ENCODE measurements at places on chromosomes 5 and 9. TPM values are rescaled to one million over a fixed set of nuclear protein-coding genes. Genes with fewer than 3 reads are reported as not detected.

TIGD6 gene
- 4.6 TPM for polyA plus RNA-seq

LCN9 gene
- 21.6 TPM for polyA plus RNA-seq

PTPN3 gene
- 7.7 TPM for polyA plus RNA-seq

UIMC1 gene
- 12.6 TPM for polyA plus RNA-seq

NOTCH1 gene
- 5.3 TPM for polyA plus RNA-seq

DNA sequence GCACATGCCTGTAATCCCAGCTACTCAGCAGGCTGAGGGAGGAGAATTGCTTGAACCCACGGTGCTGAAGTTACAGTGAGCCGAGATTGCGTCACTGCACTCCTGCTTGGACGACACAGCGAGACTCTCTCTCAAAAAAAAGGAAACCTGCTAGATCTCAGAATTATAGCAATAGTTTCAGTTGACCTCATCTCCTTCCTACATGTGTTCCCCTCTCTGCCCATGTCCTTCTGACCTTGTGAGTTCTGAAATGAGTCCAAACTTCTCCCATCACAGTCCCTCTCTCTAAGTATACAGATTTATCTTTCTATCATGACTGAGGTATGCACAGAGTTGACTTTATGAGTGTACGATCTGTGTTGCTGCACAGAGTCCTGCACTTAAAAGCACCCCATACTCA, 44.6 kb upstream of the SHOC1 start:
- DNase-seq: peak; percentile 29

DNA sequence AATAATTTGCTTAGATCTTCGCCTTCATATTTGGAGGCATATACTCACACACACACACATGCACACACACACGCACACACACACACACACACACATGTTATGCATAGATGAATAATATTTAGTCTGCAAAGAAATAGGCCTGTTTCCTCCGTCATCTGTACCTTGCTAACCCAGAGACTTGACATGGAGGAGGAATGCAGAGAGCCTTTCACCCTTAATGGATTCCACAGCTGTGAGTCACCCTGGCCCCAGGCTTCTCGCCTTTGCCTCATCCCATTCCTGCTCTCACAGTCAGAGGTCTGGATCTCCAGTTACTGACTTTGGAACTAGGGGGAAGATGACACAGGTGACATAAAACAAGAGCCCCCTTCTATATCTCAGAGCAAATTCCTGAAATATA, 29.7 kb downstream of the ZNF462 start:
- peak; percentile 89 for DNase-seq

GRCh38 chr5:6886866-6887265, 173.6 kb downstream of the TENT4A start:
- DNase-seq: no peak

- no peak for DNase-seq
These were observed 69.8 kb downstream of the ADAMTS2 start for GRCh38 chr5:179275381-179275878.

DNA sequence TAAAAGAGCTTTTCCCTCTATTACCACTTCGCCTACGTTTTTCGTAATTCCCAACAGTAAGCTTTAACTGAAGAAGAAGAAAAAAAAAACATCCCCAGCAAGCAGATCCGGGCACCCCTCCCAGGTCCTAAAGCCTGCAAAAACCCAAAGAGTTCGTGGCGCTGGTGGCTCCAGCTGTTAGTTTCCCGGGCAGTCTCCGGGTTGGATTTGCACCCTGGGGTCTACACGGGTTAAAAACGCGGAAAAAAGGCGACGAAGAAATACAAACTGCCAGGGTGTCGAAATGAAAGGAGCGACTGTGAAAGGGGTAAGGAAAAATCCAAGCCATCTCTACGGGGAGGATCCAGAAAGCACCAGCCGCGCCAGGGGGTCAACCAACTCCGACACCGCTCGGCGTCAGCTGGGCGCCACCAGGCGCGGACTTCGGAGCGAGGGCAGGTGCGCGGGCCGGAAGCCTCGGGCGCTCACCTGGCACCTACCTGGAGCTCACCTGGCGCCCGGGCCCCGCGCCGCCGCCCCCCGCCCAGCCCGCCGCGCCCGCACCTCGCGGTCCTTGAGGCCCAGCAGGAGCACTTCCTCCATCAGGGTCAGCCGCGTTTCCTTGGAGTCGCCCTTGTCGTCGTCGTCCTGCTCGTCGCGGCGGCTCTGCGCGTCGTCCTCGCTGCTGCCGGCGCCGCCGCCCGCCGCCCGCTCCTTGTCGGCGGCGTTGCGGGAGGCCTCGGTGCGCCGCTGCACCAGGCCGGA, 680 bp downstream of the GOLPH3 start:
- DNase-seq: peak; percentile 79

DNA sequence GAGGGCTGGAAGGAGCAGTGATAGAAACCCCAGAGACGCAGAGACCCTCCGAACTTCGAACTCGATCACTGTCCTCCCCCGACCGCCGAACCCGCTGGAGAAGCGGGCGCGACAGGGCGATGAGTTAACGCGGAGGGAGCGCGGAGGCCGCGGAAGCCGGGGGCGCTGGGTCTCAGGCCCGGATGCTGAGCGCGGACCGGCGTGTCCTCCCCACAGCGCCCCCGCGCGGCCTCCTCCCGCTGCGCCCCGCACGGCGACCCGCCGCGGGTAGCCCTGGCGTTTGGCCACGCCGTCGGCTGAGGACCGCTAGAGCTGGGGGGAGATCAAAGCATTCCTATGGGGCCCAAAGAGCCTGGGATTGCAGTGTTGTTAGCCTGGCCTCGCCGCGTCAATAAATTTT, 7.7 kb upstream of the DMRT2 start:
- no peak for DNase-seq

- no peak for DNase-seq
These were observed 89.1 kb upstream of the PPP2R2B start for GRCh38 chr5:146967646-146968045.

DNA sequence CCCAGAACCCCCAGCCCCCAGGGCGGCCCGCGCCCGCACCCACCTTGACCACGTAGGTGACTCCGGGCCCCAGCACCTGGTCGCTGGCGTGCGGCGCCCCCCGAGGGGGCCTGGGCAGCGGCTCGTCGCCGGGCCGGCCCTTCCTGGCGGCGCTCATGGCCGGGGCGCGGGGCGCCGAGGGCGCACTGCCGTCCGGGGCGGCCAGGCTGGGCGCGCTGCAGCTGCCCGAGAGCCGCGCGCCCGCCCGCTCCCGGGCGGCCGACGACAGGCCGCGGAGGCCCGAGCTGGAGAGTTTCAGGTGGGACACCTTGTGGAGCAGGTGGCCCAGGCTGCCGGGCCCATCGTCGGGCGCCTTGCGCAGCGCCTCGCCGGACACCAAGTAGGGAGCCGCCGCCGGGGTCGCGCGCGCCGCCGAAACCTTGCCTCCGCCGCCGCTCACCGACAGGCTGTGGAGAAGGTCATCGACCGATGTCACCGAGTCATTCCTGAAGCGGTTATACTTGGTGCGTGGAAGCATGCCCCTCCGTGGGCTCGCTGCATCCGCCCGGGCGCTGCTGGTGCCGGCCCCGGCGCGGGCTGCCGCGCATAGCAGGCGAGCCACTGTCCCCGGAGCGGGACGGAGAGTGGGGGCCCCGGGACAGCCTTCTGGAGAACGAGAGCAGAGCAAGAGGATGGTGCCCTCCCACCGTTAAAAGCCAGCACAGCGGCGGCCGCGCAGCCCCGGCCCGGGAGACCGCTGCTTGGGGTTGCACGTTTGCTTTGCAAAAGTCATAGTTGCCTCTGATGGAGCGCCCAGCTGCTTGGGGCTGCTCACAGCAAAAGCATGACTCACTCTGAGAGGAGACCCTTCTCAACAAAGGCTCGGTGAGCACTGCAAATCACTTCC, at the start of gene SHC3:
Gene SHC3 (minus strand): TSS at position 875 of the 886 bp plus-strand sequence. CDS start 358 bp downstream, at position 517.
- DNase-seq: peak; percentile 23

- DNase-seq: no peak
These were observed 139.9 kb upstream of the GAS1 start for GRCh38 chr9:87087197-87087596.

DNA sequence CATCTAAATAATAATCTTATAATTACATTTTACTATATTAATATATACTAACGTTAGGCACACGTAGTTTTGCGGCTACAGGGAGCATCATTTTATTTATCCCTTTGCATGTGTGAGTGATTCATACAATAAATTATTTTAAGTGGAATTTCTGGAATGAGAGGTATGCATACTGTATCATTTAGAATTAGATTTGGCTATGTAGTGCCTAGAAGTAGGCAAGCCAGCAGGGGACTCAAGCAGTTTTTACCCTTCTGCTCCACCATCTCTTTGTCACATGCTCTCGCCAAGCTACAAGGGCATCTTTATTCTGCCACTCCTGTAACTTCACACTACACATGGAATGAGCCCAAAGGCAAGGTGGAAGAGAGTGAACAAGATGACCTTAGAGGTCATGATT, 60.8 kb downstream of the MEGF10 start:
- no peak for DNase-seq

- no peak for DNase-seq
These were observed 106.8 kb downstream of the CCDC192 start for GRCh38 chr5:127810017-127810416.

DNA sequence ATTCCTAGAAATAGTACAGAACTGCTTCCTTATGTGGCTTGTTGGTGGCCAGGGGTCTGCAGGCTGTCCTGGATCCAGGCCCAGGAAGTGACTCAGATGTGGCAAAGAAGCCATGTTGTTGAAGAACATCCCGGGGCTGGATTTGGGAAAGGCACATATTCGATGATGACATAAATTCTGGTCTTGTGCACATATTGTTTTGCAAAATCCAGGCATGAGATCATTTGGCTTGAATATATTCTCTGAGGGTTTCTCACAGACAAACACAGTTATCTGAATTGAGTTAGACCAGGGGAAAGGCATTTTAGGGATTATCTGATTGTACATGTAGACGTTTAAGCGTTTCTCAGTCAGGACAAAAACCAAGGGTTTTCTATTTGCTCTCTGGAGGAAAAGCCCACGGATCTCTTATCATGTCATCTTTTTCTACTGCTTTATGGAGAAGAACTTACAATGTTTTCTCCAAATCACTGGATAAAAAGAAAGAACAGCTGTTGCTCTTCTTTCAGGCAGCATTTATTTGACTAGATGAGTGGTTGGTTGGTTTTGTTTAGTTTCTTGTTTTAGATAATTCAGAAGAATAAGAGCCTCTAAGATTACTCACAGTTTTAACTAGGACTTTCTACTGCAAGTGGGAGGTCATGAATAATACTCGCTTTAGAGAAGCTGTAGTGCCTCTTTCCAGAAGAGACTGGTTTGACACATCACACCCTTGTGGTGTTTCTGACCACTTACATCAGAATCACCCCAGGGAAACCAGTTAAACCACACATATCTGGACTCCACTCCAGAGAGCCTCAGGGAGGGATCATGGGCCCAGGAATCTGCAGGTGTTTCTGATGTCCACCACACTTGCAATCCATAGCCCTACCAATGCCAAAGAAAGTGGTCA, 29.5 kb upstream of the LHFPL2 start:
- peak; percentile 55 for DNase-seq

DNA sequence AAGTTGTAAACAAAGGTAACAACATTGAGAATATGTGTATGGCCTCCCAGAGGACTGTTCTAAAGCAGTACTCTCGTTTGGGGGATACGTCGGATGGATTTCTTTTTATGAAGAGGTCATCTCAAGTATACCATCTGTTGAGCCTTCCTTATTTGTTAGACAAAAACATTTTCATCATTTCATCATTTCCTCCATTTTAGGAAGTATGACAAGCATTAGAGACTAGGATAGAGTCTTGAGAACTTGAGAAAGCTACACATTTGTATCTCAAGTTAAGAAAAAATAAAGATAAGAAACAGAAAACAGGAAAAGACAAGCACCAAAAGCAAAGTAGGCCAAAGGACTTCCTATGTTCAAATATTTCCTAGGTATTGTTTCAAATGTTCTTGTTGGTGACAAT, 307.0 kb downstream of the EFNA5 start:
- DNase-seq: no peak

DNA sequence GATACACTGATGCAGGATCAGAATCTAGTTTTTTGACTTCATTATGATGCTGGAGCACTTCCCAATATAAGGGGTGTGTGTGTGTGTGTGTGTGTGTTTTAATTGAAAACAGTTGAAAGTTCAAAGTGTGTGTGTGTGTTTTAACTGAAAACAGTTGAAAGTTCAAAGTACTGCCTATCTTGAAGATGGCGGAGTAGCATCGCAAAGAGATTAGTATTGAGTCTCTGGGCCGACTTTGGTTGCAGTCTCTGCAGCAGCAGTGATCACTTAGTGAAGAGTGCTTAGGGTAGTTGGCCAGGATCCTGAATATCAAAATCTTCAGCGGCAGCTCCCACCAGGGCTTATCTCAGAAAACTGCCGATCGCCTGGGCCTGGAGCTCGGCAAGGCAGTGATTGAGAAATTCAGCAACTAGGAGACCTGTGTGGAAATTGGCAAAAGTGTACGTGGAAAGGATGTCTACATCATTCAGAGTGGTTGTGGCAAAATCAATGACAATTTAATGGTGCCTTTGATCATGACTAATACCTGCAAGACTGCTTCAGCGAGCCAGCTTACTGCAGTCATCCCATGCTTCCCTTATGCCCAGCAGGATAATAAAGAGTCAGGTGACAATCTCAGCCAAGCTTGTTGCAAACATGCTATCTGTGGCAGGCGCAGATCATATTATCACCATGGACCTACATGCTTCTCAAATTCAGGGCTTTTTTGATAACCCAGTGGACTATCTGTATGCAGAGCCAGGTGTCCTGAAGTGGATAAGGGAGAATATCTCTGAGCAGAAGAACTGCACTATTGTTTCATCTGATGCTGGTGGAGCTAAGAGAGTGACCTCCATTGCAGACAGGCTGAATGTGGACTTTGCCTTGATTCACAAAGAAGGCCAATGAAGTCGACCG, 7.3 kb upstream of the SCAI start:
- no peak for DNase-seq

DNA sequence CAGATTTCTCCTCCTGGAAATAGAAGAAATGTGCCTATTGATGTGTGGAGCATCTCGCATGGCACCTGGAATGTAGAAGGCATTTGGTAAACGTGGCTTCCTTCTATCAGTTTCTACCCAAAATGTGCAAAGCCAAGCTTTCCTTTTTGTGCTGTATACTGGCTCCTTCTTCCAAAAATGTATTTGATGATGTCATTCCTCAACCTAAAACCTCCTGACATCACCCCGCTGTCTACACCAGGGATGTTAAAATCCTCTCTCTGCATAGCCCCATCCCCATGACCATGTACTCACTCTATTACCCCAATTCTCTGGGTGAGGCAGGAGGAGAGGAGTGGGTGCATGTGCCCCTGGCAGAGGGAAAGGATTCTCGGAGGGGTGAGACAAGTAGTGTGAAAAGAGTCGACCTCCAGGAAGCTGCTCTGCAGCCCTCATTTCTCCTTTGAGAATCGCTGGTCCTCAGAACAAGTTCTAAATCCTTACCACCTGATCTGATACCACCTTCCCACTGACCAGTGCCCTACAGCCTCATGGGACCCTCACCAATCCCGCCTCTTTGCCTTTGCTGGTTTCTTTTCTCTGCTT, 11.7 kb upstream of the MED10 start:
- no peak for DNase-seq

GRCh38 chr5:31232273-31232888, 38.9 kb downstream of the CDH6 start:
- DNase-seq: peak; percentile 78

Measured in hepatocyte (in vitro differentiated cells).